ENCODE measurements at places on chromosomes 2 and 18.
A peak's percentile ranks its signal among the peaks of the same experiment; 100 is the strongest.

DNA sequence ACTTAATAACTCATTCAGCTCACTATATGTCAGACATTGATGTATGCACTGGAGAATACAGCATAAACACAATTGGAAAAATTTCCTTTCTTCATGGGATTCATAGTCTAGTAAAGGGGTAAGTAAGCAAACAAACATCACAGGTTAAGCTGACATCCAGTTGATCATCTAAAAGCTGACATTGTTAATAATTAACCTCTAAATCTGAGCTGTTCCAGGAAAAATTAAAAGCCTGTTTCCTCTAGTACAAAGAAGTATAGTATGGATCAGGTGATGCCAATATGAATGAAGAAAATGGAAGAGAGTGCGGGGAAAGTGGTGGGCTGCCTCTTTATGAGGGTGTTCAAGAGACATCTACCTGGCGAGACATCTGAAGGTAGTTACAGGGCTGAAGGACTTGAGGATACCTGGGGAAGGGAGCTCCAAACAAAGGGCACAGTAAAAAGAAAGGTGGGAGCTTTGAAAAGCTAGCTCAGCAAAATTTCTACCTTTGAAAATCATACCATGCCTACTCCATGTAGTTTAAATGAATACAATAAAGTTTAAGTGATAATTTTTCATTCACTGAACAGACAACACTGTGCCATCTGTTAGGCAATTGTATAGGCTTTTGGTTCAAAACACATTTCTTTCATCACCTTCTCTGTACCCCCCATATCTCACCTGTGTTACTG is 619.3 kb downstream of the TRIB2 start:
- DNase-seq = no peak

- DNase-seq = peak; percentile 86
Observed at GRCh38 chr2:186848873-186849578, at the start of gene ZSWIM2. Gene ZSWIM2 (minus strand): TSS chr2:186849170. CDS start chr2:186849130, 40 bp downstream.

GRCh38 chr2:16205631-16206030 is 265.3 kb downstream of the MYCN start:
- no peak for DNase-seq

- DNase-seq = no peak
Observed at GRCh38 chr2:149651229-149651628, 63.7 kb upstream of the MMADHC start.

DNA sequence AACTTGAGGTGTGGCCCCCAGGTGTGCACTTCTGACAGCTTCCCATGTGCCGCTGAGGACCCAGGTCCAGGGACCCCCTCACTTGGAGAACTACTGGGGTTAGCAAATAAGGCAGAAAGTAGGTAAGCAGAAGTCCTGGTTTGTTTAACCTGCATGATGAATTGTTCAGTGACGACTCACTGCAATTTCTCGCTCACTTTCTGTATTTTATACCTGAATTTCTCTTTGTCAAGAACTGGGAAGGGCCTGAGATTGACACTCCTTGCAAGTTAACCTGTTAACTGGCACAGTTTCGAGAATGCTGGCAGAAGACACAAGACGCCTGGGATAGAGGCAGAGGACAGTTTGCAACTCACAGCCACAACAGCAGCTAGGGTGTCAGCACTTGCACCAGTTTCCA is 164.5 kb upstream of the NCK2 start:
- DNase-seq = no peak

GRCh38 chr2:173866874-173867618 is 98.1 kb downstream of the SP3 start:
- DNase-seq = no peak

GRCh38 chr2:72765997-72766609 is 59.7 kb downstream of the EXOC6B start:
- no peak for DNase-seq

- DNase-seq = no peak
Observed at GRCh38 chr2:233673896-233674295, 2.2 kb downstream of the UGT1A9 start.

DNA sequence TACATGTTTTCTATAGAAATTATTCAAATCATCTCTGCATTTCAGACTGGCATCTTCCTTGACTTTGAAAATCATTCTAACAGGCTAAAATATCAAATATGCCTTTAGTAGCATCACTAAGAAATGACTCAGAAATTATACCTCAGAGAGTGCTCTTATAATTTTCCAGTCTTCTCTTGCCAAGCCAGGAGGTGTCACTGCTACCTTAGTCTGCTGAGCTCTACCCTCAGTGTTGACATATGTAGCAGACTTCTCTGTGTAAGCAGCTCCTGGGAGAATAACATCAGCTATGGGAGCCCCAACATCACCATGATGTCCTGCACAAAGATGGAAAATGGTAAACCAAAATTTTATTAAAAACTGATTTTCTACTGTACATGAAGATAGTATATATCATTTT is 31.6 kb downstream of the NDUFS1 start:
- DNase-seq = no peak

DNA sequence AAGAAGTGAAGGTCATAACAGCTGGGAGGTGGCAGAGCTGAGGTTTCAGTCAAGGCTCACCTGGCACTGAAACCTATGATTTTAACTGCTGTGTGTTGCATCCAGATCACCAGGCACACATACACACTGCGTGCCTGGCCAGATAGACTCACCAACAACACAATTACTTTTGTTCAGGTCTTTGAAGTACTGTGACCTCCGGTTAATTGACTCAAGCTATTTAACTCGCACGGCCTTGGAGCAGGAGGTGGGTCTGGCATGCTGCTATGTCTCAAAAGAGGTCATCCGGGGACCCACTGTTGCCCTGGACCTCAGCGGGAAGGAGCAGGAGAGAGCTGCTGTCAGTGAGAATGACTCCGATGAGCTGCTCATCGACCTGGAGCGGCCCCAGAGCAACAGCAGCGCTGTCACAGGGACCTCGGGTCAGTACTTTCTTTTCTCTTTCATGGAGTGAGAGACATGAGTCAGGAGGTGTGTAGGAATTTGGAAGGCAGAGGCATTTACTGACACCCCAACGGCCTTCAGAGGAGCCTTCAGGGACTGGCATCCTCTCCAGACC is 104.1 kb downstream of the ESCO1 start:
- DNase-seq = no peak

DNA sequence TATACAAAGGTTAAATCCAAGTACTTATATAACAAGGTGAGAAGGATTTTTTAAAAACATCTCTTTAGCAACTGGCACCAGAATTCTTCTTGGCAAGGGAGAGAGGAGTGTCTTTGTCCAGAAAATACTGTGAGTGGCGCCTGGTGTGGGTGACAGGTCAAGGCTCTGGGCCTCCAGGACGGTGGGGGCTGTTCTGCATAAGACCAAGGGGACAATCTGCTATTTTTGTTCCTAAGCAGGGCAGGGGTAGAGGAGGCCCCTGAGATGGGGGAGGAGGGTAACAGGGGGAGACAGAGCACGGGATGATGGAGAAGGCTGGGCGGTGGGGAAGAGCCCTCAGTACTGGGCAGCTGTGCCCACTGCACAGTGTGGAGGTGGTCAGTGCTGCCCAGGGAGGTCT is 51.6 kb upstream of the TAF1B start:
- no peak for DNase-seq

DNA sequence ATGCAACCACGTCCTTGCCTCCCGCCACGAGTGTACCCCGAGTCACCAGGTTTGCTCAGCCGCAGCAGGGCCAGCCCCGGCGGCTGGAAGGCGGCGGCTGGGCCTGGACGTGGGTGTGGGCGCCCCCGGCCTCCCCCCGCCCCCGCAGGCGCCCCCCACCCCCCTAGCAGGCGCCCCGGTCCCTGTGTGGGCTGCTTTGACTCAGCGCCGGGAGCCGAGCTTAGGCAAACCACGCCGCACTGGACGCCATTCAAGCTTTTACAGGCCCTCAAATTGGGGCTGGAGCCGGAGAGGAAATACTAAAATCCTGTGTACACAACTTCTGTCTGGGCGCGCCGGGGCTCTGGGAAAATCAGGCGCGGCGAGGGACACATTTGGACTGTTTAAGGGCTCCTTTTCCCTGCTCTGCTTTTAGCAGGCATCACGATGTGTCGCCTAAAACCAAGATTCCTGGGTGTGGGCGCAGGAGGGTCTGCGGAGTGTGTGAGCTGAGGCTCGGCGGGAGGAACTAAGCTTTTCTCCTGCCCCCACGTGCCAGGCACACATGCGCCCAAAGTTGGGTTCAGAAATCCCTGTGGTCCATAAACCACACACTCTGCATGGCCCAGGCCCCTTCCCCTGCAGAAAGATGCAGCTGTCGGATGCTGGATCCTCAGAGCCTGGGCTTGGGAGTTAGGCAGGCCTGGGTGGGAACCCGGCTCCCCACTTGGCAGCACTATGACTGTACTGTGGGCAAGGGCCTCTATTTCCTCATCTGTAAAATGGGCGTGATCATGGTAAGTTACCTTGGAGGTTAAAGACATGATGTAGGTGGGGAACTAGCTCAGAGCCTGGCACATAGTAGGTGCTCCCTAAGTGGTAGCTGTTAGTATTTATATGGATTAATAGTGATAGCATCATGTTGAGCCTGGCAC is 57.6 kb downstream of the ATOH8 start:
- DNase-seq = peak; percentile 28

GRCh38 chr2:120873958-120874887 is 138.6 kb downstream of the GLI2 start:
- DNase-seq = no peak

- no peak for DNase-seq
Observed at GRCh38 chr2:99700482-99701398, 210.9 kb upstream of the REV1 start.

DNA sequence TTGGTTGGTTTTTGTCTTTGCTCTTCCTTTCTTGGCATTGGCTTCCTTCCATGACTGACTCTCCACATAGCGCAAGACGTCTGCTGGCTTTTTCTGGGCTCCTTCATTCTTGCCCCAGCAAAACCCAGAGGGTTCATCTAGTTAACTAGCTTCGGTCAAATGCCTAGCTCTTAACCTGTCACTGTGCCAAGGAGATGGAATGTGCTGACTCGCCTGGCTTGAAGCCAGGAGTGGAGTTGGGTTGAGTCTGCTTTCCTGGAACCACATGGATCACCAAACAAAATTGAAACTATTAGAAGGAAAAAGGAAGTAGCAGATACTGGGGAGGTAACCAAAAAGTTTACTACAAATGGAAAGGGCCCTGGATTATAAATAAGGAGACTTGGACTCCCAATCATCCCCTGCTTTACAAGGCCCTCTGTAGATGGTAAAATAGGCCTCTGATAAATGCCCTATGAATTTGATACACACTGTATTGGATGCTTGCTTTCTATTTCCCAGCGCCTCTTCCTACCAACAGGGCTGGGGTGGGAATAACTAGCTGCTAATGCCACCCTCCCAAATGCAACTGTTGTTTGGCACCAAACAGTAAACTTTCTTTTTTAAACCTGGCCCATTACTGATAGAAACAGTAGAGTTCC is 11.3 kb downstream of the MALT1 start:
- peak; percentile 51 for DNase-seq

DNA sequence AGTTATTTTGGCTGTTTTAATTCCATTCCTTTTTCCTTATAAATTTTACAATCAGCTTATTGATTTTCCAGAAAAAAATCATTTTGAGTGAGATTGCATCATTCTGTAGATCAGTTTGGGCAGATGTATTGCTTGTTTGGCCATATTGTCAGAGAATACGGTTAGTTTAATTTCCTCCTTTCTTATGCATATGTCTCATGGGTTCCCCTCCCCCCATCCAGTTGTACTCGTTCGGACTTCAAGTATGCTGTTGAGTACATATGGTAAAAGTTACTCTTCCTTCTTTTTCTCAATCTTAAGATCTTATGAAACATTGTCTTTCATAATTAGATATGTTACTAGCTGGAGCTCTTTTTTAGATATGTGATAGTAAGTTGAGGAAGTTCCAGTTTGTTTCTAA is 131.2 kb upstream of the TTC27 start:
- DNase-seq = no peak

DNA sequence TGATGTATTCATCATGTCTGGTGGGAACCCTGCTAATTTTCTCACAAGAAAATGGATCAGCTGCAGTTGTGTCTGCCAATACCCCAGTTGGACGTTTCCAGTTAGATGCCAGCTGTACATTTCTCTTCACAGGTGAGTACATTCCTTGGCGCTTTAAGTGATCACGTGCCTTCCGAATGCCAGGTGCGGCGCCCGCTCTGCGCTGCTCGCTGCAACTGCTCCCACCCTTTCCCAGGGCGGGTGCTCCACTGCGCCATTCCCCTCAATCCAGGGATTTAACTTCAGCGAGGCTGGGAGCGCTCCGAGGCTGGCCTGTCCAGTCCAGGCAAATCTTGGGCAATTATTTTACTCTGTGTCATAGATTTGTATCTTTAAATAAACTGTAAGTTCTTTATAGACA is 225.0 kb upstream of the RAB6C start:
- no peak for DNase-seq

- no peak for DNase-seq
Observed at GRCh38 chr2:42947809-42948600, 155.6 kb upstream of the HAAO start.

DNA sequence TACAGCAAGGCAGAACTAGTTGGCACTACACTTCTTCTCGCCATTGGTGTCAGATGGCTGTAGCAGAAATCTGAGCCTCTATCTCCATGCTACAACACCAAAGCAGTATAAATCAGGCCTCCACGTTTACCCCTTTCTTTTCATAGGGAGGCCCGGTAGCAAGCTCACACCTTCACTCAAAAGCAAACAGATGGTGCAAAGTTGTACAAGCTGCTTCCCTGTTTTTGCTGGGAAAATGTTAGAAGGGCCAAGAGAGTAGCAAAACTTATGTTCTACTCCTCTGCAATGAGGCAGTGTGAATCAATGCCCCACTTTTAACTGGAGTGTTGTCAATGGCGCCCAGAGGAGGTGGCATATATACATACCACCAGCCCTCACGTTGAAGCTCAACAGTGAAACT is 369.6 kb upstream of the NRXN1 start:
- DNase-seq = no peak
